ENCODE measurements at places on chromosomes 6 and 20.
A peak's percentile ranks its signal among the peaks of the same experiment; 100 is the strongest.

- no peak for DNase-seq
Measured at GRCh38 chr6:134397676-134398075, 79.8 kb upstream of the SGK1 start.

DNA sequence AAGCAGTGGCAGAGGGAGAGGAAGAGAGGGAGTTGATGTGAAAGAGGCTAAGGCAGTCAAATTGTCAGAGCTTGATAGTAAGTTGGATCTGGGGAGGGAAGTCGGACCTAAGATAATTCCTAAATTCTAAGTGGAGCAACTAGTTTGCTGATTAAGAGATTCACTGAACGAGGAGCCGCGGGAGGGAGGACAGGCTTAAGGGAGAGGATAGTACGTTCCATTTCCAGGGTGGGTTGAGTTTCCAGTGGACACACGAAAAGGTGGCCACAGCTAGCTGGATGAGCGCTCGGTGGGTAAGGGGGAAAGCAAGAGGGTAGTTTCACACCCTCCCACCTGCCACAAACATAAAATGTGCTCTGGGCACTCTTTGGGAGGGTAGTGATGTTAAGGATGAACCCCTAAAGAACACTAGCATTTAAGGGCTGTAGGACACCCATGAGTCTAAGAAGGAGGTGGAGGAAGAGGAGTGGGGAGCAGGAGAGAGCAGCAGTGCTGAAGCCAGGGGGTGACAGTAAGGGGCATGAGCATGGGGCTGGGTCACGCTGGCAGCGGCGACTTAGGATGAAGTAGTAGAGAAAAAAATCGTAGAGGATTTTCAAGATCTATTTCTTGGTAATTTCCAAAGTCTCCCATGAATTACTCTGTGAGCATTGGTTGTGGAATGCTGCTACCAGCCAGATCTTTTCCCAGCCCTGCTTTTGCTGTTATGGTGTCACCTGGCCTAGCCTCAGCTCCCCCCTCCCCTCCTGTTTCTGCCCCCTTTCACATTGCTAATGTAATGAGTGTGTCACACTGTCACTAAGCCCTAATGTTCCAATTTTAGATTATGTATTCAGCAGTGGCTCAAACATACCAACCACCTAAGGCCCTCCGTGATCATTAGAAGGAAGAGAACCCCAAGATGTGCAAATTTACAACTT is 21.4 kb downstream of the ACTR5 start:
- no peak for DNase-seq

DNA sequence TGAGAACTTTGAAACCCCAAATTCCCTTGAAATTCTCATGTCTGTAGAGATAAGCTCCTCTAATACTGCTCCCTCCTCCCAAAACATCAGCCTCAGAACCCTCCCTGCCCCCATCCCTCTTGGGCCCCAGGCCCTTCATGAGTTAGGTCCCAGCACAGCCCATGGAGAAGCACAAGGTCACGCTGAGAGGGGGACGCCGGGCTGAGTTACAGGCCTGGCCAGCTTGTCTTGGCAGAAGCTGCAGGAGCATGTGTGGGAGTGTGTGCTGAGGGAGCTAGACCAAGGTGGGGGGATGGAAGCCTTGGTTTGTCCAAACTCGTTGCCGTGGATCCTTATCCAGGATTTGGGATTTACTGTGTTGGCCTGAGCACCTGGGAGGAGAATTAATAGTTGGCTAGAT is 8.5 kb upstream of the PTCRA start:
- DNase-seq, result peak; percentile 53

- no peak for DNase-seq
Measured at GRCh38 chr20:58712151-58712791, 19.7 kb downstream of the NPEPL1 start.

GRCh38 chr6:132483779-132484679 is 28.9 kb downstream of the STX7 start:
- peak; percentile 42 for DNase-seq

Measured in heart left ventricle (tissue), 16 donors.